ENCODE measurements at places on chromosomes 12 and 14.

DNA sequence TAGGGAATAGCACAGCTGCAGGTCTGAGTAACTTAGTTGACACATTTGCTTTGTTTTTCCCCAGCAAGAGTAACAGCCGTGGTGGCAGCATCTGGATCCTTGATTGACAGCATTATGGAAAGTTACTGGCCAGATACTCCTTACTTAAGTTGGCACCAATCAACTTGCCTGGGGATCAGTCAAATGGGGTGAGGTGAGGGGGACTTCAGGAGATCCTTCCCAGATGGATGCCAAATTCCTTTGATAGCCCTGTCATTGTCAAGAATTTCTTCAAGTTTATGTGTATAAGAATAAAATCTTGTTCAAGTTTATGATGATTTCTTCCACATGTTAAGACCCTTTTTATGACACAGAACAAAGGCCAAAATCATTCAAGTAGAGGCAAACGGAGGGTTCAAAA lies 618.4 kb downstream of the SLC6A15 start:
- no peak for DNase-seq

DNA sequence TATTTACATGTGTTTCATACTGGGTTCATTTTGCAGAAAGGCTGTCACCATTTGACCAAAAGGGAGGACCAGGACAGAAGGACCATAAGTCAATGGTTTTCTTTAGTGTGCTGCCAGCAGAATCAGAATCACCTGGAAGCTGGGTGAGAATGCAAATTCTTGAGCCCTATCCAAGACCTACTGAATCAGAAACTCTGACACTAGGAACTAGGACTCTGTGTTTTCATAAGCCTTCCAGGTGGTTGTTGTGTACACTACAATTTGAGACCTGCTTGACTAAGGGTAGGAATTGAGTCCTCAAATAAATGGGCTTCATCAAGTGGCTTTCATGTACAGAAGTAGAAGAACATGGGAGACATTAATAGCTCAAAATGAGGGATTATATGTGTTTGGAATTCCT lies 32.2 kb downstream of the PDE6H start:
- no peak for DNase-seq

DNA sequence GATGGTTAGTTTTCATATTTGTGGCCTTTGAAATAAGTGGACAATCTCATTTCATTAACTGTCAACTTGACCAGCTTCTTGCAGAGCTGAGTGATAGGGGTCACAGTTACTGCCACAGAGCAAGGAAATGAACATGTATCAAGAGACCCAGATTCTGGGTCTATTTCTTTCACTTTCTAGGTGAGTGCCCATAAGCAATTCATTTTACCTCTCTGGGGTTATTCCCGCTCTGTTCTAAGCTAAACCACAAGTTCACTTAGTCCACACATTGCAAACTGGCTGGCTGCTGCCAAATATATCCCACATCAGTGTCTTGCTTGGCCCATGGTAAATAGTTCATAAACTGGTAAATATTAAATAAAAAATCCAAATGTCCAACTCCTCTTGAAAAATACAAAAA lies 29.9 kb downstream of the GPHB5 start:
- DNase-seq = no peak

- no peak for DNase-seq
These were observed 470.9 kb downstream of the CCER1 start for GRCh38 chr12:90484094-90484493.

- DNase-seq = no peak
These were observed 41.0 kb upstream of the NCOR2 start for GRCh38 chr12:124608450-124608870.

DNA sequence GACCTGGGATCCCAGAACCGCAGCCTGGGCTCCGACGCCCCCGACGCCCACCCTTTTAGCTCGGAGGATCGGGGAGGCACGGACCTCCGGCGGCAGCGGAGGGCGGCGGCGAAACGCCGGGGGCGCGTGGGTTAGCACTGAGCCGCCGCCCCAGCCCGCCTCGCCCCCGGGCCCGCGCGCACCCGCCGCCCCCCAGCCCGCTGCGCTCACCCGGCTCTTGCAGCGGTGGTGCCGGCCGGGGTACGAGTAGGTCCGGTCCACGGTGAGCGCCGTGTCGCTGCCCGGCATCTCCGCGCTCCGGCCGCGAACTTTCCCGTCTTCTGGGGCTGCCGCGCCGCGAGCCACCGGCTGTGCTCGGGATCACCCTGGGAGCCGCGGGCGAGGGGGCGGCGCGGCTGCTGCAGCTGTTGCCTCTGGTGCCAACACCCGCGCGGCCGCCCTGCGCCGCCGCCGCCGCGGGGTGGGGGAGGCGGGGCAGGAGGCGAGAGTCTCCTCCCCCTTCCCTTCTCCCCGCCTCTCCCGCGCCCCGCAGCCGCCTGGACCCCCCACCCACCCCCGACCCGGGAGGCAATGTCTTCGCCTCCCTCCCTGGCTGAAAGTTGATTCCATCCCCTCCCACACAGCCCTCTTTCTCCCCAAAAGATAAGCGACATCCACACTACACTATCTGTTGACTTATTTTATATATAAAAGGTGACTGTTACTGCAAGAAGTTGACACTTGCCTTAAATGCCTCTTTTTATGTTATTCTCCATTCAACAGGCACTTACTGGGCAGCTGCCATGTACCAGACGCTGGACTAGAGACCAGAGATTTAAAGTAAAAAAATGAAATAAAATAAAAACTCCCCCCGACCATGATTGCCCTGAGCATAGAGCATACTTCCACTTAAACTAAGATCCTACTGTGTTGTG lies at the start of gene TMCC3:
Gene TMCC3 (minus strand): TSS at position 415 of the 914 bp plus-strand sequence. CDS start 127 bp downstream, at position 288.
- DNase-seq = no peak

DNA sequence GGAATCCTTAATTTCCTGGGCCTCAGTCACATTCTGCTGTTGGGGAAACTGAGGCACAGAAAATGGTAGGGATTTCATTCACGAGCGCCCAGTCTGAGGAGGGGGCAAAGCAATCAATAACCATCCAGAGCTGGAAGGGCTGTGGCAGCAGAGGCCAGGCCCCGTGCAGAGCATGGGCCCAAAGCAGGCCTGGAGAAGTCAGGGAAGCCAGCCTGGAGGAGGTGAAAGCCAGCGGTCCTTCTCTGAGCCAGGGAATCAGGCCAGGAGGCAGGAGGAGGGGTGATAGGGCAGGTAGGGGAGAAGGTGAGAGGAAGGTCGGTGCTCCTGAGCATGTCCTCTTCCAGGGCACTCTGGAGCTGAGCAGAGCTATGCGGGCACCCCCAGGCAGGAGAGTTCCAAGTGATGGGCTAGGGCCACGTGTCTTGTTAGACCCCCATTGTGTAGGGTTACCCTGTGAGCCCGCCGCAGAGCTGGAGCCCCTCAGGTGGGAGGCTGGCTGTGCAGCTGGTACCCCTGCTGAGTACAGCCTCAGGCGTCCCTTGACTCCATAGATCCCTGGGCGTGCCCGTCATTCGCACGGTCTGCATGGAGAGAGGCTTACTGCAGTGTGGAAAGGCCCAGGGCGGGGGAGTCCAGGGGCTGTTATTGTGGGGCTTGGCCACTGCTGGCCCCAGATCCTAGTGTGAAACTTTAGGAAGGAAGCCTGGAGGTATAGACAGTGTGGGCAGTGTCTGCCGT lies 4.8 kb downstream of the TNFAIP2 start:
- no peak for DNase-seq

DNA sequence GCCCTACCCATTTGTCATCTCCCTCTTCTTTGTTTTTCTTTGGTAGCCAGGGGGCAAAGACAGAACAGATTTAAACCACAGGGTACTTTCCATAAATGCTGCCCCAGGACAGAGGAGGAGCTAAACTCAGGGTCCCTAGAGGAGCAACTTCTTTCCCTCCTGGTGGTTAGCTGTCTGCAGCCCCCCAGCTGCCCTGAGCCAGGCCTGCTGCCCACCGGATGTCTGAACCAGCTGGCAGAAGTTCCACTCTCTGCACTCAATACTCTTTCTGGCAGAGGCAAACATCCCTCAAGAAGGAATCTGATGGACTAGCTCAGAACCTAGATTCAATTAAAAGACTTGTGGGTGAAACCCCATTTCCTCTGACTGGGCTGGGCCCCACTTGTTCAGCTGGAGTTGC lies 10.7 kb downstream of the VDR start:
- DNase-seq = no peak

GRCh38 chr14:96811985-96812667 lies 14.9 kb downstream of the VRK1 start:
- DNase-seq = no peak

DNA sequence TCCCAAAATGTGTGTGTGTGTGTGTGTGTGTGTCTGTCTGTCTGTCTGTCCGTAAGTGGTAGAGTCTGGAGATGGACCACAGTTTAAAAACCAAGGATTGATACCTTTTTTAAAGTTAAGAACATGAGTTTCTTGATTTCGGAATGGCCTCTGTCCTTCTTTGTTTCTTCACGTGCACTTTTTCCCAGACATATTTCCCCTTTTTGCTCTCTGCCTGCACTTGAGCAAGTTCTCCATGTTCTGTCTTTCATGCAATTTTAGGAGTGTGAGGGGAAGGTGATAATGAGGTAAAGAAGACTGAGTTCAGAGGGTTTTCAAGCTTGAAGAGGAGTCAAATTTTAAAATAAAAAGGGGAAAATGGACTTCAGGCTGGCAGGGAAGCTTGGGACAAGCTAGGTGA lies 12.7 kb downstream of the OLR1 start:
- DNase-seq = no peak

- DNase-seq = no peak
These were observed 286.0 kb downstream of the ZFP36L1 start for GRCh38 chr14:68506645-68507419.

DNA sequence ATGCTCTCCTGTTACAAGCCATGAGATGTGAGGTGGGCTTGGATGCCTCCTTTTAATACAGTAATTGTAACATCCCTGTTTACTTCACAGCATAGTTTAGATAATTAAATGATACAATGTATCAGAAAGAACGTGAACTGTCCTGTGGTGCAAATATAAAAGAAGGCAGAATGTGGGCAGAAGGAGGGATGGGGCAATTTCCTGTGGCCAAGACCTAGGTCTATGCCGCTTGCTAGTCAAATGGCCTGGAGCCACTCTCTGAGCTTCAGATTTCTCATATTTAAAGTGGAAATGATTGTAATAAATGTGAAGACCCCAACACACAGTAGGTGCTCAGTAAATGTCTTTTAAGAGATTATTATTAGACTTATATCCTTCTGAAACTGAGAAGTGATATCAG lies 24.0 kb upstream of the EVL start:
- no peak for DNase-seq

All from effector CD4-positive, alpha-beta T cell (primary cell).